ENCODE measurements at places on chromosomes 2 and 18. TPM values are rescaled to one million over a fixed set of nuclear protein-coding genes. Genes with fewer than 3 reads are reported as not detected.
A peak's percentile ranks its signal among the peaks of the same experiment; 100 is the strongest.

GRCh38 chr2:25409468-25409867 is 67.7 kb upstream of the DNMT3A start:
- no peak overlapping the region for H3K4me3 ChIP-seq
- H3K36me3 ChIP-seq, result no peaks in the 10 kb centered on the region
- no peak for DNase-seq
- no peaks in the 10 kb centered on the region for H3K4me1 ChIP-seq
- H3K27me3 ChIP-seq, result no peaks in the 10 kb centered on the region
- H3K27ac ChIP-seq, result no peak overlapping the region

DNA sequence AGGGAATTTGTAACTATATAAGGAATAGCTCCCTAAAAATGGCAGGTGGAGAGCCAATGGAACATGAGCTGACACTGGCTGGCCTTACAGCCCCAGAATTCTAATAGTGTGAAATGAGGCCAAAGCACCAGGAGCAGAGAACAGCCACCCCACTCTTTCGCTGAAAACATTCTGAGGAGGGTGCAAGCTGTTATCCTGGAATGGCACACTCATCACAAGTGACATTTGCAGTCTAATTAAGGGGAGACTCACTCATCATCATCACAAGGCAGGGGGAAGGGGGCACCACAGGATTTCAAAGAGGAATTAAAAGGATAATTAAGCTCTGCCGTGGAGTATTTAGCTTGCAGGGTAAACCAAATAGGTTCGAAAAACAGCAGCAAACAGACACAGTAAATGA is 94.3 kb downstream of the EDAR start:
- H3K4me1 ChIP-seq, result no peaks in the 10 kb centered on the region
- no peaks in the 10 kb centered on the region for H3K36me3 ChIP-seq
- H3K4me3 ChIP-seq, result no peak overlapping the region
- no peaks in the 10 kb centered on the region for H3K27me3 ChIP-seq
- no peak for DNase-seq

DNA sequence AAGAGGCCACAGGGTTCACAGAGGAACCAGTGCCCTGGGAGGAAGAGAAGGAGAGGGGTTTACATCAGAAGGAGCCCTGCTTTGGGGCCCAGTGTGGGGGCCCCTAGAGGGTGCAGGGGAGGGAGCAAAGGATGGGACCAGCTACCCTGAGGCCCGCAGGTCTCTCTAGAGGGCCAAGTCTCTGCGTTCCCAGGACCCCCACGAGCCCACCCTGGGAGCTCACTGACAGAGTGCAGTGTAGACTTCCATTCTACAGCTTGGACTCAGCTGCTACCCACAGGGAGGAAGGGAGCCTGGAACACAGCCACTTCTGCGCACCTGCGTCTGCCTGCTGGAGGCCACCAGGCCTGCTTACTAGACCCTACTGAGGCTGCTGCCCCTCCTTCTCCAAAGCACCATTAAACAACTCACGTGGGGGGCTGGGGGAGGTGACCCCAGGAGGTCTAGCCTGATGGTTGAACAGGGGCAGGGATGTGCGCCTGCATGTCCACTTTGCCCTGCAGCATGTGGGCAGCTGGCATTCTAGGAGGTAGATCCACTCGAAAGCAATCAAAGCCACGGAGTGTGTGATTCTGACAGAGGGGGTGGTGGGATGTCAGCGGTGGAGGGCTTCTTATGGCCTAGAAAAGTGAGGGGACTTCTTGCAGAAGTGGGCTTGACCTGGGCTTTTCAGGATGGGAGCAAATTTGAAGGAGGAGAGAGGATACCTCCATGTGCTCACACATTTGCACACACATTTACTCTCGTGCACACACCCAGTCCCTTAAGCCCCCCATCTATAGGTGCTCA is 90.2 kb downstream of the ZFP36L2 start:
- no peak for DNase-seq
- H3K4me3 ChIP-seq, result peak overlapping the region; percentile 18
- peaks cover 91% of the 10 kb centered on the region for H3K4me1 ChIP-seq
- H3K36me3 ChIP-seq, result no peaks in the 10 kb centered on the region
- peak overlapping the region; percentile 96 for H3K27ac ChIP-seq

GRCh38 chr2:8217468-8218030 is 464.3 kb upstream of the ID2 start:
- H3K4me3 ChIP-seq, result no peak overlapping the region
- H3K27me3 ChIP-seq, result no peaks in the 10 kb centered on the region
- no peak overlapping the region for H3K27ac ChIP-seq
- no peaks in the 10 kb centered on the region for H3K36me3 ChIP-seq
- no peaks in the 10 kb centered on the region for H3K4me1 ChIP-seq

GRCh38 chr18:79393635-79394533 is 1.8 kb upstream of the NFATC1 start:
- H3K27ac ChIP-seq, result peak overlapping the region; percentile 63
- DNase-seq, result peak; percentile 65
- peaks cover 14% of the 10 kb centered on the region for H3K4me1 ChIP-seq

DNA sequence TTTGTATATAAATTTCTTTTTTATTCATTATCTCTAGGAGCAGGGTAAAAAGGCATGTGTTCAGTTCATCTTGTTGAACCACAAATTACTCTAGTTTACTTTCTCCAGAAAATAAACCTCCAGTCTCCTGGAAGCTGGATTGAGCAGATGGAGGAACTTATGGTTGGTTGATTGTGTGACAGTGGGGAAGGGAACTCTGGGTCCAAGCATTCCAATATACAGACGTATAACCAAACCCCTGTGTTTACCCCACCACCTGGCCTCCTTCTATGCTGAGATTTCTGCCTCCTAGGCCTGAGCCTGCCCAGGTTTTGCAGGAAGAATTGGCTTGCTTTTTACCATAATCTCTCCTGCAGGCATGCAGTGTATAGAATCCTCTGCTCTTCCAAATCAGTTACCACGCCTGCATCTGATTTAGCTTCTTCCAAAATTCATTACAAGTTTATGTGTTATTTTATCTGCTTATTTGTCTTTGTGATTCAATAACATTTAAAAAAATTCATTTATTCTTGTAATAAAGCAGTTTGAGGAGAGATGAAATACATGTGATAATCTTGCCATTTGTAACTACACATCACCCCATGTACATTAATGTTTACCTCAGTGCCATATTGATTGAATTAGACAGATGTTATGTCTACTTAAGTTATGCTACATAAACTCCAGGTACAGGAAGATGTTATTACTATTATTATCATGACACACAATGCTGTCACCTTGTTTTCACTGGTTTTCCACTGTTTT is 2.5 kb upstream of the RAB27B start:
- no peaks in the 10 kb centered on the region for H3K4me1 ChIP-seq
- DNase-seq, result no peak
- no peak overlapping the region for H3K4me3 ChIP-seq
- no peaks in the 10 kb centered on the region for H3K36me3 ChIP-seq

DNA sequence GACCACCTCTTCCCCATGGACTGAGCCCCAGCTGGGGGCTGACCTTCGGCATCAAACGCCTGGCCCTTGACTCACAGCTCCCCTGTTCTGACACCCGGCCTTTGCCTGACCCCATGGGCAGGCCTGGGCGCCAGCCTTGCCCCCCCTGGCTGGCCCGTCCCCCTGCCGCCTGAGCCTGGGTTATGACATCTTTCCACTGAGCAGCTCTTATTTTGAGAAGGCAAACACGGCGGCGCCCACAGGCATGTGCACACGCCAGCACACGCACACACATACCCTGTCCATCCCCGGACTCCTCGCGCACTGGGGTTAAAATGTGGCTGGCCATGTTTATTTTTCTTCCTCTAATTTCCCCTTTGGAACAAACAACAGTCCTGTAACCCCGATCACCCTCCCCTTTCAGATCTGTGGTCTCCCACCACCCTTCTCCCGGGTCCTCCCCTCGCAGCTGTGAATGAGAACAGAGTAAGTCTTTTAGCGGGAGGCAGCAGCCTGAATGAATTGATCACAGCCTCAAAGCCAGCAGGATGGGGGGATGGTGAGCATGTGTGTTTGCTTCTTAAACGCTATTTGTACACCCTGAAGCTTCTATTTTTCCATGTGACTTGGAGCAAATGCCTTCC is 11.8 kb upstream of the ATOH8 start:
- no peaks in the 10 kb centered on the region for H3K4me1 ChIP-seq
- no peaks in the 10 kb centered on the region for H3K36me3 ChIP-seq
- no peak overlapping the region for H3K4me3 ChIP-seq
- no peaks in the 10 kb centered on the region for H3K27me3 ChIP-seq
- no peak for DNase-seq

DNA sequence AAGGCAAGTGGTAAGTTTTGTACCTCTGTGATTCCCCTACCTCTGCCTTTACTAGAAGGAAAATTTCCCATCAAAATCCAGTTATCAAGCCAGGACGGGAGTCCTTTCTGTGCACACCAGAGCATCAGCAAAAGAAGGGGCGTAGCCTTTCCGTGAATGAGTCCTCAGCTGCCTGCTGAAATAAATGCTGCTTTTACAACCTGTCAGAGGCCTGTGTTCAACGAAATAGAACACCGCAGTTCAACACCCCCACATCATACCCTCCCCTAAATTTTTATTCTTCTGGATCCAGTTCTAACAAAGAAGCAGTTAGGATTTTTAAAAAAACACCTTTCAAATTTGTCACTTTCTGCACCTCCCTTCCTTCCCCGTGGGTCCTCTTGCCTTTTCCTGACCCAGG is 135.8 kb downstream of the SETBP1 start:
- H3K27me3 ChIP-seq, result no peaks in the 10 kb centered on the region
- no peak for DNase-seq
- no peak overlapping the region for H3K4me3 ChIP-seq
- no peaks in the 10 kb centered on the region for H3K36me3 ChIP-seq
- H3K4me1 ChIP-seq, result no peaks in the 10 kb centered on the region

DNA sequence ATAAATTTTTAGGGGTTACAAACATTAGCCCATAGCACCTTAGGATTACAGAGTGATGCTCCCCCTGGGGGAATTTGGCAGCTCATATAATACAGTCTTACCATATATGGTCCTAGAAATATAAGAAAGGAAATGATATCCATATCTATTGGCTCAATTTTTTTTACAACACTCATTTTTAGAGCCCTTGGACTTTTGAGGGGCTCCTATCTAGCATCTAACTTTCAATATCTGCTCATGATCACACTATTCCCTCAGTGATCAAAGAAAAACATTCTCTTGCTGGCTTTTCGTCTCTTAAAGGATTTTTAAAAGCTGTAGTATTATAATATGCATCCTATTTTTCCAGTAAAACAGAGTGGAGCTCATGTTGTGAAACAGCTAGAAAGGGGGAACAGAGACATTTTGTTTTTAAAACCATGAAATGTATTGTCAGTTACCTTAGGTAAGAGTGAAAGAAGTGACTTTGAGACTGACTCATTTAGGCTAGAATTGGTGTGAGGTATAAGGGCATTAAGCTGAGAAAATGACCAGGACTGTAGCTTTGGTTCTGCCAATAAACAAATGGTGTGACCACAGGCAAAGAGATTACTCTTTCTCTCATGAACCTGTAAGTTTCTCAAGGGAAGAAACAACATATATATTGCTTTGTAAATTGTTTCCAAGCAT is 65.8 kb downstream of the ALPK2 start:
- H3K4me3 ChIP-seq, result no peak overlapping the region
- no peaks in the 10 kb centered on the region for H3K27me3 ChIP-seq
- no peaks in the 10 kb centered on the region for H3K4me1 ChIP-seq
- DNase-seq, result no peak

DNA sequence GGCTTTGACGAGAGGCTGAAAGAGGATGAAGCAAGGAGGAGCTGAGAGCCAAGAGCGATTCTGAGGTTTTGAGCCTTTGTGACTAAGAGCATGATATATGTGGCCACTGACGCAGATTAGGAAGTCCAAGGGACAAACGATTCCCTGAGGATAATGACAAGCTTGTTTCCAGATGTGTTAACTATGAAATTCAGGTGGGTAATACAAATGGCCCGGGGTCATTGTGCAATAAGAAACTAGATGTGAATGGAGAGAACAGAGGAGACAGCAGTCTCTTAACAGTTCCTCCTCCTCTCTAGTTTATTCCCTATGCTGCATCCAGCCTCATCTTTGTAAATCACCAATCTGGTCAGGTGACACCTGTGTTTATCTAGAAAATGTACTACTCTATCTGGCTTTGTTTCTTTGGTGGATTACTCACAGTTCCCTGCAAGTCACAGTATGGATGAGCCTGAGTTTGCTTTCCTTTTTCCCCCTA is 84.2 kb downstream of the SOCS6 start:
- H3K27ac ChIP-seq, result no peak overlapping the region
- no peaks in the 10 kb centered on the region for H3K4me1 ChIP-seq
- H3K4me3 ChIP-seq, result no peak overlapping the region
- H3K27me3 ChIP-seq, result no peaks in the 10 kb centered on the region

The DNAJC5G gene
- total RNA-seq, result not detected

The ASXL3 gene
- not detected for total RNA-seq

The CKAP2L gene
- total RNA-seq, result 37.4 TPM

The RAB17 gene
- not detected for total RNA-seq

All from naive thymus-derived CD4-positive, alpha-beta T cell (primary cell).